ENCODE measurements at places on chromosomes 4 and X. TPM values are rescaled to one million over a fixed set of nuclear protein-coding genes. Genes with fewer than 3 reads are reported as not detected.

The CLIC2 gene
- total RNA-seq = 13.4 TPM

The ESX1 gene
- total RNA-seq = not detected

The SULT1E1 gene
- total RNA-seq = not detected

The HAND2 gene
- total RNA-seq = 161 TPM

The FGFR3 gene
- total RNA-seq = 4.7 TPM

DNA sequence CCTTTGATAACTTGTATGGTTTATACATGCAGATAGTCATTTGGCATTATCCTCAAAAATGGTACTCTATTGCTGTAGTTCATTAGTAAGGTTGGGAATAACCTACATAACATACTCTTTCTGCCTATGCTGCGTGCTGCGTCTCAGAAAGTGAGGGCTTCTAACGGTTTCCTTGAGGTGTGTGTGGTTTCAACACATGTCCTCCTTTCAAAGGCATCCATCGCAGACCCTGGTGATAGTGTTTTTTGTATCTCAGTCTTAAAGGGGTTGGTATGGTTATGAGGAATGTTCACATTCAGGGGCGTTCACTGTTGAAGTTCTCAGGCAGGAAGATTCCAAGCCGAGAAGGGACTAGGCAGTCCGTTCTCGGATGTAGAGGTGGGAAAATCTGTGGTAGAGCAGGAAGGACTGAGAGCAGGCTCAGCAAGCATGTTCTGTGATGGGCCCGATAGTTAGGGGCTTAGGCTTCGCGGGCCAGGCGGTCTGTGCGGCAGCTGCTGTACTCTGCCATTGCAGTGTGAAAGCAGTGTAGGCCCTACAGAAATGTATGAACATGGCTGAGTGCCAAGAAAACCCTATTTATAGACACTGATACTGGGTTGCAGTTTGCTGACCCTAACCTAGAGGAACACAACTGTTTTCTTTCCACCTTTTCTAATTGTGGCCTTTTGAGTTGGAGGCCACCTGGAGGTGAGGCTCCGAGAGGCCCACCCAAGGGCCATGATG lies 123.2 kb downstream of the GPR143 start:
- DNase-seq = no peak

- DNase-seq = no peak
Observed at GRCh38 chr4:76596713-76597112, 161.7 kb downstream of the SHROOM3 start.

GRCh38 chr4:128241019-128241418 lies 46.6 kb downstream of the PGRMC2 start:
- DNase-seq = no peak

DNA sequence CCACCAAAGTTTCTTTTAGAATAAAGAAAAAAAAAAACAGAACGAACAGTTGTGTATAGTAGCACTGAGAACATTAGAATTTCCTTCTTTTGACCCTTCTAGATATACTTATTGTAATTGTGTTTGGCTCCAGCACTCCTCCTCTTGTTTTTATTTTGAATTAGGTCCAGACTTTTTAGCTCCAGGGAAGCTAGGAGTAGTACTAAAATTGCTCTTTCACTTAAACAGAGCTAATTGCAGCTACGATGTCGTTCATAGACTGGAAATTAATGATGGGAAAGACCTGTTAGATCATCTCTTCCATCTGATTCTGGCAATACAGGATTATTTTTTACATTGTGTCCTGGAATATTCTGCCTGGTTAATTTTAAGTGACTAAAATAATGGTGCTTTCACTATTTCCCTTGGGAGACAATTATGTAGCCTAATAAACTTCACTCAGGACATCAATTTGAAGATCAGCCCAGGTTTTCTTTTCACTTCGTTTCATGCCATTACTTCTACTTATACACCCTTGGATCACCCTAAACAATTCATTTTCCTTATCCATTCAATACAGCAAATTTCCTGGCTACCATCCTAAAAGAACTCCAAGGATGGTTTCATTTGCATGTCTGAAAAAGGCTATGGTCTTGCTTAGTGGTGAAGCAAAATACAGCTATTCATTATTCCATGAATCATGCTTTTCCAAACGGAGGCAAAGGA lies 480.8 kb upstream of the TECRL start:
- DNase-seq = no peak

GRCh38 chr4:121785479-121785878 lies 15.6 kb upstream of the EXOSC9 start:
- no peak for DNase-seq

DNA sequence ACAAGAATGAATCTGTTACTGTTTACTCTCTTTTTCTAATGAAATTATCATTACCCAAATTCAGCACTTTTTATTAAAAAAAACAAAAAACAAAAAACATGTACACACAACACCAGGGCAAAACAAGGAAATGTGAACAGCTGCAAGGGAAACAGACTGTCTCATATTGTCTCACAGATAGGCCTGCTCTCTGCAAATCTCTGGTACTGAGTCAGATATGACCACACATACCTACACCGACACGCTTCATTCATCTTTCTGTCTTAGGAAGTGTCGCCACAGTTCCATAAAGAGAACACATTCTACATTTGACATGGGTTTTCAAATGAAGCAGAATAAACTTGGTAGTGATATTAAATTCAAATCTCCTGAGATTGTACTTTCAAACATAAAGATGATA lies 92.2 kb upstream of the GPR34 start:
- DNase-seq = no peak

DNA sequence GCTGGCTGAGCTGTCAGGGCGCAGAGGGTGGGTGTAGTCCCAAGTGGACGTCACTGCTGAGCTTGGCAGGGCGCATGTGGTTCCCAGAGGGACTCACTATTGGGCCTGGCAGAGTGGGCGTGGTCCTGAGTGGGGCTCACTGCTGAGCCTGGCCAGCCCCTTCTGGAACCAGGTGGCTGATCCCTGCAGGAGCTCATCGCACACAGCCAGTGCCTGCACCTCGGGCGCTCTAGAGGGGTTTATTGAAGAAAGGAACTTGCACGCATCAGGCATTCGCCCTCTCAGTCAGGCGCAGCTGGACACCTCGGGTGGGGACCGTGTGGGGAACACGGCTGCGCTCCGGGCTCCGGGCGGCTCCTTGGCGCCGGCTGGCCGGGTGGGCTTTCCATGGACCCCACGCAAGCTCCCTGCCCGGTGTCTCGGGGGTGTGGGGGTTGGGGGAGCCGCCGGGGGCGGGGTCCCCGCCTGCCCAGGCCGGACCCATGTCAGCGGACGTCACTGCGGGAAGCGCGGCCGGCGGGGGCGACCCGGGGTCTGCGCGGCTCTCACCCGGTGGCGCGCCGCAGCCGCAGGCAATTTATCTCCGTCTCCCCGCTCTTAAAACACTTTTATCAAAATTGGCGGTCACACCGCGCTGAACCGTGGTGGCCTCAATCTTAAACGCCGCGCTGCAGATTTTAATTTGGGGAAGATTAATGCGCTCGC lies 65.4 kb upstream of the NKX1-1 start:
- DNase-seq = peak; percentile 70

DNA sequence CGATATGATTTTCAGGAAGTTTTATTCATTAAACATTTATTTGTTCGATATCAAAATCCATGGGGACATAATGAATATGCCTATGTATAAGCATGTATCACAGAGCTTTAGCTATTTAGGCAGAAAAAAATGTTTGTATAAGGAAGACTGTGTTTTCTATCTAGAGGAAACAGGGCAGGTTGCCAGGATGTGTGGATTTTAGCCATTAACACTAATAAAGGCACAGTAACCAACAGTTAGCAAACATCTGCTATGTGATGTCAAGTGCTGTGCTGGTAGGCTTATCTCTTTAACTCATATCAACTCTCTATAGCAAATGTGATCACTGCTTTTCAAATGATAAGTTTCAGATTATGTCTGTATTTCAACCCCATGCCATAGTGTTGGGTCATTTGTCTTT lies 708.9 kb upstream of the HS3ST1 start:
- no peak for DNase-seq

GRCh38 chrX:101745046-101745445 lies 85.4 kb upstream of the ARMCX2 start:
- no peak for DNase-seq

DNA sequence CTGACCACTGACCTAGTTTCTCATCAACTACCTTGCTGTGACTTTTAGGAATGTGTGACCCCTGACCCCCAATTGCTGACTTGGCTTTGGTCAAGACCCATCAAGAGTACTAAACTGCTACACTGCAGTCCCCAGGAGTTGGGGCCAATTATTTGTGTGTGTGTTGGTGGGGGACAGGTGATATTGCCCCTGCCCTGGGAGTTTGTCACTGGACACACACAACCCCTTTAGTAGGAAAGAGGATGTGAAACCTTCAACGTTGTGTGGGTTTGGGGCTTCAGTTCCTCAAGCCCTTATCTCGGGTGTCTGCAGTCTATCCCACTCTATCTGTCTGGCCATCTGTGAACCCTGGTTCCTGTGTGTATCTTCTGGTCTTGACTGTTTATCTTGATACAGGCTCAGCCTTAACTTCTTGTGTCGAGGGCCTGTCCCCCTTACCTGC lies 6.5 kb downstream of the SASH3 start:
- no peak for DNase-seq

DNA sequence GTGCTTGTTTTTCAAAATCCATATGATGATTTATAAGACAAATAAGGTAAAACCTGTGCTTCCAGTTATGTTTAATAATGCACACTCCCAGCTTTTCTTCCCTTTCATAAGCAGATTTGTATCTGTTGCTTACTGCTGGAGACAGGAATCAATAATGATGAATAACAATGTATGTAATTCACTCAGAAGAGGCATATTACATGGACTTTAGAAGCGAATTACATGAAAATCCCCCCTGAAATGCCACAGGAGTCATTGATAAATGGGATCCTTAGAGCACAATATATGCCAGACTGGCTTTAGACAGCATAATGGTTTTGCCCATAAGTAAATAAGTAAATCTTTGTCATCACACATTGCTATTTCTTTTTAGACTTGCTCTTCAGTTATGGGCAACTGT lies 892.3 kb downstream of the CCSER1 start:
- DNase-seq = no peak

DNA sequence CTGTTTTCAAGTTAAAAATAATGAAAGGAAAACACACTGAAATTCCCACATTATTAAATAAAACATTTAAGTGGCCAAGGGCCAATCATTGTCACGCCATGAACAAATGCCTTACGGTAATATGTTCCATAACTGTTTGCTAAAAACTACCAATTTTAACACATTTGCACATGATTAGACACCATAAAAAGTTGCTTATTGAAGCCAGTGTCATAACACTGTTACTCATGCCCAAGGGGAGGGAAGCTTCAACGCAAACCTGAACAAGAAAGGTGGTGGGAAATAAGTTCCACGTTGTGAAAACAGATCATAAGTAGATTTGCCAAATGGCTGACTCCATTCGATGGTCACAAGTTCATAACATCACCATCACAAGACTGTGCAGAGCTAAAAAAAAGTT lies 739.3 kb upstream of the FAM241A start:
- DNase-seq = no peak

- DNase-seq = no peak
Observed at GRCh38 chr4:123997776-123998449, 601.3 kb downstream of the SPRY1 start.

- DNase-seq = no peak
Observed at GRCh38 chr4:171875291-171875690, 62.1 kb downstream of the GALNTL6 start.

DNA sequence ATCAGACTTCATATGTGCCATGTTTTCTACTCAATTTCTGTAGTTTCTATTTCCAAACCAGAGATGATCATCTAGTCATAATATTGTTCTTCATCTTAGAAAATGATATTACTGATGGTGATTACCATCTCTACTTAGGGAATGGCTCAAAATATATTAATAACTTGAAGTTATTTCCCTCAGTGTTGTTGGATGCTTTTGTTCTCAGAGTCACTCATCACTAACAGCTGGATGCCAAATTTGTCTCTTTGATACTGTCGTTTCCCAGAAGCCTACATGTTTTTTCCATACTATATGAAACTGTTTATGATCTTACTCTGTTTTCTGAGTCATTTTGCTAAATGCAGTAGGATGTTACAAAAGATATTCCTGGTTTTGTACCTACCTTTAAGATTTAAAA lies 8.9 kb downstream of the PGAM4 start:
- DNase-seq = no peak

DNA sequence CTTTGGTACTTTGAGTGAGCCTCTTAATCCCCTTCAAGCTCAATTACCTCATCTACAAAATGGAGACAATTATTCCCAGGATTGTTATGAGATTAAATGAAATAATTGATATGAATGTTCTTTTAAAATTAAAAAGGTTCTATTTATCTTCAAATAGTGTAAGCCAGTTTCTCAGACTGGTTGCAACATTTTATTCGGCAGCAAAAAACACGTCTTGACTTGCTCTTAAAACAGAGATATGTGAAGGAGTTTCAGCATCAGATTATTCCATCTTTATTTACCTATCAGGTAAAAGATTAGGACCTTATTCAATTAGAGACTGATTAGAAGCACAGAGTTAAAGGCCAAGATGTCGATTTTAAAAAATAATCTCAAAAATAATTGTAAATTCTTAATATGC lies 10.5 kb downstream of the NDNF start:
- no peak for DNase-seq

Measured in cardiac septum (tissue), 1 donor.